ENCODE measurements at places on chromosomes 7 and 10.

DNA sequence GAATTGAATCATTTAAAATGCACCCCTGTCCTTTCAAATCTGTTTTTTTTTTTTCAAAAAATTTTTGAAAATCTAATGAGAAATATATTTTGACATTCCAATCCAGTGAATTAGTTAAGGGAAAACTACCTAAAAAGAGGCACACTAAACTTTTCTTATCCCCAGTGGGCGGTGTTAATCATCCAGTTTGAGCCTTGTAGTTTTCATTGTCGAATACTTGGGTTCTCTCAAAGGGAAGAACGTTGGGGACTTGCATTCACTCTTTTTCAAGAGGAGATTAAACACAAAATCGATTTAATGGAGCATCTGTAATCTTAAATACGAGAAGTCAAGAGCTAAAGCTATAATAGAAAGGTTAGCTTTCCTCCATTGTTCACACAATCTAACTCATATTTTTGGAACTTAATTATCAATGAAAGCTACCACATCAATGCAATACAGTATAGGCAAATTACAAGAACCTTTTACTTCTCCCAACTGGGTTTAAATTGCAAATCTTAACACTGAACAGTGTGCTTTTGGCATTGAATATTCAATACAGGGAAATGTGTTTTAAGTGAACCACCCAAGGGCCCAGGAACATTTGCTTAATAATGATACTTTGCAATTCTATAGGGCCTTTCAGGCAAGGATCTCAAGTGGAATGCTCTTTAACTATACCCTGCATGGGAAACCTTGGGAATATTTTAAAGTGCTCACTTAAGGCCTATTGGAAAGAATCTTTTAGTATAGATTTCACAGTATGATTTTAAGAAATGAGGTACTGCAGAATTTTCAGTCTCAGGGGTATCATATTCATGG, 13.1 kb upstream of the SP8 start:
- DNase-seq, result no peak

DNA sequence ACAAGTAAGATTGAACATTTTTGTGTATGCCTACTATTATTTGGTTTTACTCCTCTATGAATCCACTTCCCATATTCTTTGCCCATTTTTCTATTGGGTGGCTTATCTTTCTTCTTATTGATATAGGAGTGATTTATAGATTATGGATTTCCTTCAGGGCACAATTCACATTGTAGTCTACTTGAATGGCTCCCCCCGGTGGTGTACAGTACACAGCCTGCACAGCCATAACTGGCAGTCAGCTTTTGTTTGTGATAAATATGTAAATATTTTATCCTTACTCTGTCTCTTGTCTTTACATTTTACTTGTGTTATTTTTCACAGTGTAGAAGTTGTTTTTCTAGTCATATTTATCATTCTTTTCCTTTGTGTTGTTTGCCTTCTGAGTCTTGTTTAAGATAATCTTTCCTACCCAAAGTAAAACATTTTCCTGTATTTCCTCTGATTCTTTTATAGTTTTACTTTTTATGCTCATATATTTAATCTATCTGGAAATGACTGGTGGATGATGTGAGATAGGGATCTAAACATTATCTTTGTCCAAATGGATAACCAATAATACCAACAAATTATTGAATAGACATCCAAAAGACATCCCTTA, 23.9 kb upstream of the CALD1 start:
- no peak for DNase-seq

- DNase-seq, result no peak
These were observed 30.1 kb upstream of the FOXL3 start for GRCh38 chr7:259751-260405.

GRCh38 chr7:117949232-117949631, 76.0 kb upstream of the CTTNBP2 start:
- no peak for DNase-seq

DNA sequence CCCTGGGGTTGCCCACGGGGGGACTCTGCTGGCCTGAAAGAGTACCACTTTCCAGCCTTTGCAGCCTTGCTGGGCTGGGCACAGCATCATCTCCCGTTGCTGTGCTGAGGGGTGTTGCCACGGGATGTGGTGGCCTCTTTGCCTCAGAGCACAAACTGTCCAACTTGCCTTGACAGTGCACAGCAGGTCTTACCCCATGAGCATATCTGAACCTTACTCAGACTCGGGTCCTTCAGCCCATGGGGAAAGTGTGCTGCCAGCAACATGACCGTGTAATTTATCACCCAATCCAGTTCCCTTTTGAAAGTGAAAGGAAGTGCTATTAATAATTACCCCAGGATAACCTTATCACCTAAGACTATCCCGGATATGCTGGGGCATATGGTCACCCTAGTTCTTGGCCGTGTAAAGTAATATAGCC, 46.8 kb downstream of the TBXAS1 start:
- DNase-seq, result no peak

GRCh38 chr10:15075421-15075820, 13.2 kb downstream of the ACBD7 start:
- no peak for DNase-seq
